RKO (cell line): ENCODE measurements at places on chromosomes 6 and 20.

- DNase-seq: no peak
Measured at GRCh38 chr20:63290136-63290676, 2.8 kb upstream of the COL20A1 start.

DNA sequence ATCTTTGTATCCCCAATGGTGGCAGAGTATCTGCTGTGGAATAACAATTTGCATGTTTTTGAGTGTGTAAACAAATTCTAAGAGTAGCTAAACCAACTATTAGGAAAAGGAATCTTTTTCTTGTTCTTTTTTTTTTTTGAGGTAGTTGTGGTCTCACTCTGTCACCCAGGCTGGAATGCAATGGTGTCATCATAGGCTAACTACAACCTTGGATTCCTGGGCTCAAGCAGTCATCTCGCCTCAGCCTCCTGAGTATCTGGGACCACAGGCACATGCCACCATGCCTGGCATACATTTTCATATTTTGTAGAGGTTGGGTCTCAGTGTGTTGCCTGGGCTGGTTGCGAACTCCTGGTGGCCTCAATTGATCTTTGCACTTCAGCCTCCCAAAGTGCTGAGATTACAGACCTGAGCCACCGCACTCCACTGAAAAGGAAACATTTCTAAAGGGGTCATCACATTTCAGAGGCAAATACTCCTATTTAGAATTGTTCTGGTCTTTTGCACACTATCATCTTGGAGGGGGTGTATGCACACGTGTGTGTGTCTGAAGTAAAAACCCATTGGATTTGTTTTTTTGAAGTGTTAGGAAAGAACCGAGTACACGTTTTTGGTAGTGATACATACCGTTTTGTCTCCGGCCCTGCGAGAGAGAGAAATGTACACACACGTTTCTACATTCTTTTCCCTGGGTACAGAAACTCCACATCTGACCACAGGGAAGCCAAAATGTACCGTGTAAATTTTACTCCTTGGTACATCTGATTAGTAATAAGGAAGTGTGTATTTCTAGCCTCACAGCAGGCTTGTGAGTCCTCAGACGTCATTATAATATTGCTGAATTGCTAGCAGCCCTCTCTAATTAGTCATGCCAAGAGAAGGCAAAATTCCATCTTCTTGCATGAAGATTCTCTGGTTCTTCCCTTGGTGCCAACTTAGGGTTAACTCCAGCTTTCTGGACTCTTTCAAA is 183.6 kb downstream of the JARID2 start:
- no peak for DNase-seq

DNA sequence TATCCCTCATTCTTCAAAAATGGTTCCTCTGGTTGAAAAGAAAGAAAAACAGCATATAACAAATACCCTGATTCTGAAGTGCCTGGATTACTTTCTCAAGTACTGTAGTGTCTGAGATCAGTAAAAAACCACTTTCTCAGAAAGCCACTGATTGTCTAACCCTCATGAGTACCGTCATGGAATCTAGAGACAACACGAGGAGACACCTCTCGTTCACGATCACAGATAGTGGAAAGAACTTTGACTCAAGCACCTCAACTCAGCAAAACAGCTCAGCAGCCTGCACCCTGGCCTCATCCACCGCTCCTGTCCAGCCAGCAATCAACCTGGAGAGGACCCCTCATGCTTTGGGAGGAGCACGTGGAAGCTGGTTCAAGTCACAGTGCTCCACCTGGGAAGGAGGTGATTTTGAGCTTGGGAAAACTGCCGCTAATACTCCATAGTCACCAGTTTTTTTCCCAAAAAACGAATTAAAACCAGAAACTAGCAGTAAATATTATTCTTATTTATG is 1.0 kb downstream of the SCML4 start:
- no peak for DNase-seq

DNA sequence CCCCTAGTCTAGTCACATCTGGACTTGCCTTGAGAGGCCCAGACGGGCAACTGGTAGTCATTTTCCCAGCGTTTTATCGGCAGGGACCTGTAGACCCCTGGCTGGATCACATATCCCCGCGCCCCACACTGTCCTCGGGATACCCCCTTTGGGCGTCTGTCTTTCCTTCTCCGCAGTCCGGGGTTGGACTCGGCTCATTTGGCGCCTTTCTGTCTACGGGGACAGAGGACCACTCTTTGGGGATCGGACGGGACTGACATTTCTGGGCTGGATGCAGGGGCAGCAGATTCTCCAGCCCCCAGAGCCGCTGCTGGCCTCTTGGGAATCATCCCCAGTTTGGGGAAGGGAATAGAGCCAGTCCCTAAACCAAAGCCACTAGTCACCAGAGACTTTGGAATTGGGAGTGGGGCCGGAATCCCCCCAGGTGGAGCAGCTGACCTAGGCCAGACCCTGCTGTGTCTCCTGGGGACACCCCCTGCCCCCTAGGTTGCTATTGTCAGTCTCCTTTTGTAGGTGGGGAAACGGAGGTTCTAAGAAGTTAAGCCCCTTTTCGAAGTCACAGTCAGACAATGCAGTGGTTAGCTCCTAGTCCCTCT is 734 bp downstream of the FAM110A start:
- no peak for DNase-seq

GRCh38 chr6:87102151-87102621 is 7.3 kb upstream of the CGA start:
- no peak for DNase-seq

DNA sequence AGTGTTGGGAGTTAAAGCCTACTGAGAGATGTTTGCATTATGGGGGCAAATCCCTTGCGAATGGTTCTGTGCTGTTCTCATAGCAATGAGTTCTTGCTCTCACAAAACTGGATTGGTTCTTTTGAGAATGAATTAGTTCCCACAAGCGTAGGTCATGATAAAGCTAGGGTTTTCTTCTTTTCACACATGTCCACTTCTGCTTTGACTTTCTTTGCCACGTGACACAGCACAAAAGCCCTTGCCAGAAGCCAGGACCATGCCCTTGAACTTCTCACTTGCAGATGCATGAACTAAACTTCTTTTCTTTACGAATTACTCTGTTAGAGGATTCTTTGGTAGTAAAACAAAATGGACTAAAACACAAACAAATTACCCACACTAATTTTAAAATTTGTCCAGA is 922.8 kb downstream of the EPHA7 start:
- no peak for DNase-seq

DNA sequence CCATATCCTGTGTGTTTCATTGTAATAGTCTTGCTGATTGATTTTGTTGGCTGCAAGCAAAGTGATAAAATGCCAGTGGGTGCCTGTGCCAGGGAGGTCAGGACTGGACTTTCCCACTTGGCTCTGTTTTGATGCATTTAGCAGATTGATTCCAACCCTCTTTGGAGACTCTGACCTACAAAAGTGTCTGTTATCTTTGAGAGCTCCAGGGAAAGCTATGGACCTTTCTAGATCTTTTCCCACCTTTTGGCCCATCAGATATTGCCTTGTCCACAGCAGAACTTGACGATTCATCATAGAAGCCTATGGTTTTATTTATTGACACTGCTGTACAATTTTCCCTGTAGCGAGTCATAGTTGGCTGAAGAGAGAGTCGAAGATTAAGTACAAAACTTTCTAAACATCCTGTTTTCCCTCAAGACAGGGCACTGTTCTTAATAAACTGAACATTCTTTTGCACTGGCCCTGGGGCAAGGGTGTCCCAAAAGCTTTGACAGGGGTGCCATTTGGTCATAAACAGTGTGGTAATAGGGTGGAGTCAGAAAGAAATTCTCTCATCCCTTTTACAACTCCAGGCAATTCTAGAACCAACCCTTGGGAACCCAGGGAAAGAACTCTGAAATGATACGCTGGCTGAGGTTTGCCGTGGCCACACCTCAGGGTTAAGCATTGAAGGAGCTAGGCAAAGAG is 53.7 kb downstream of the E2F3 start:
- no peak for DNase-seq
